ENCODE measurements at places on chromosomes 5 and 9.

- no peak for DNase-seq
Observed at GRCh38 chr5:97545886-97546535, 363.0 kb upstream of the RIOK2 start.

DNA sequence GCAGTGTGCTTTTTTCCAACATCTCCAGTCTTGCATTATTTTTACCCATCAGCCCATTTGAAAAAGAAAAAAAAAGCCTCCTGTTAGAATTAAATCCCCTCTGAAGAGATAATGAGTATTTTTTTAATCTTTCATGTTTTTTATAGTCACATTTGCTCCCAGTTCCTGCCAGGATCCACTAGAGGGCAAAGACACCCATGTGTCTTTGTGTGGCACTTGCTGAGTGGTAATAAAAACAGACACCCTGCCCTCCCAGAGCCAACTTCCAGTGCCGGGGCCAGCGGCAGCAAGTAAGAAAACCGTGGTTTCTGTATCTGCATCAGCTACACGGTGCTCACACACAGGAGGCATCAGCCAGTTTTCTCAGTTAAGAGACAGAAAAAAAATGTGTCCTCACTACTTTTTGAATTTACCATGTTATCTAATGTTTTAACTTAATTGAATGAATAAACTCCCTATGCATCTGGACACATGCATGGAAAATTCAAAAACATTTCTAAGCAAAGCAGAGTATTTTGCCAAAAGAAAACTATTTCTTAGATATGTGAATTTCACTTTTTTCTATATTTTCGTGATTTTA is 70.2 kb upstream of the PLEKHG4B start:
- no peak for DNase-seq

DNA sequence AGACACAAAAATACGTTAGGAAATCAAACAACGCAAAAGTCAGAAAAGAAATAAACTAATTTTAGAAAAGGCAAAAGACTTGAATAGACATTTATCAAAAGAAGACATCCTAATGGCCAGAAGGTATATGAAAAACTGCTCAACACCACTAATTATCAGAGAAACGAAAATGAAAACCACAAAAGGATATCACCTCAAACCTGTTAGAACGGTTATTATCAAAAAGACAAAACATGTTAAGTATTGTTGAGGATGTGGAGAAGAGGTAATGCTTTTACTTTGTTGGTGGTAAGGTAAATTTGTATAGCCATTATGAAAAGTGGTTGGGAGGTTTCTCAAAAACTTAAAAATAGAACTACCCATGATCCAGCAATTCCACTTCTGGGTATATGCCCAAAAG is 230.0 kb upstream of the RGMB start:
- DNase-seq: no peak

DNA sequence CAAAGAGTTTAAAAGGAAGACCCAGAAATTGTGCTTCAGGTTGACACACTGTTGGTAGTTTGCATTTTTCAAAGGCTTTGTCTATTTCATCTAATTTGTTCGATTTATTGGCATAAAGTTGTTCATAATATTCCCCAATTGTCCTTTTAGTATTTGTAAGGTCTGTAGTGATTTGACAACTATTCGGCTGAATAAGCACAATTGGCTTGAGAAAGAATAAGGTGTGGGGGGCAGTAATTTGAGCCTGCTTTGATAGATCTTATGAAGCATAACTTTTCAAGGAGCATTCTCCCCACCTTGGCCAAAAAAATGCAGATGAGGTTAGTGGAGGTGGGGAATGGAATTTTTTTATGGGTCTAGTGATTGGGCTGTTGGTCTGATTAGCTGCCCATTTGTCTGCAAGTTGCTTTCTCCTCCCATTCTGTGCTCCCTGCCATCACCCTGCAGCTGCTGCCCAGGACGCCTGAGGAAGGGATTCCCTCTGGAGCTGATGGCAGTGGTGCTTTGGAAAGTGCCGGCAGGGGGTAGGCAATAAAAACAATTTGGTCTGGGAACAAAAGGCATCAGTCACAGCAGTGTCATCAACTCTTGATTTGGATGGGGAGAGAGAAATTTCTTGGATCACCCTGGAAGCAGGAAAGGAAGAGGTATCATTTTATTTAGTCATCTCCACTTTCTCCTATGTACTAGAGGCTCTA is 26.6 kb downstream of the WNT8A start:
- DNase-seq: peak; percentile 25

DNA sequence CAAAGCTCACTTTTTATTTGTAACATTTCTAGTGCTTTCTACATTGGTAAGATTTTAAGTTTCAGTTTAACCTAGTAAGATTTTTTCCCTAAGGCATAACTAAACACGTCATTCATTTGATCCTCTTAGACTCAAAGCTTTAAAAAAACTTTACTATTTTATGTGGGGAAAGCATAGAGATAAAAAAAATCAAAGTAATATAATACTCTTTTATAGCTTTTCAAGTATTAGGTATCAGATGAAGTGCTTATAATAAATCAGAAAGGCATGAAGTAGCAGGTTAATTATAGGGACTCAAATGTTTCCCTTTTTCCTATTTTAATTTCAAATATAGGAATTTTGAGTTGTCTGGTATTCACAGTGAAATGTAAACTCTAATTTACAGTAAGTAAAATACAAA is 68.0 kb upstream of the POU5F2 start:
- DNase-seq: no peak

- DNase-seq: peak; percentile 39
Observed at GRCh38 chr5:81425569-81425968, 31.6 kb upstream of the ACOT12 start.

DNA sequence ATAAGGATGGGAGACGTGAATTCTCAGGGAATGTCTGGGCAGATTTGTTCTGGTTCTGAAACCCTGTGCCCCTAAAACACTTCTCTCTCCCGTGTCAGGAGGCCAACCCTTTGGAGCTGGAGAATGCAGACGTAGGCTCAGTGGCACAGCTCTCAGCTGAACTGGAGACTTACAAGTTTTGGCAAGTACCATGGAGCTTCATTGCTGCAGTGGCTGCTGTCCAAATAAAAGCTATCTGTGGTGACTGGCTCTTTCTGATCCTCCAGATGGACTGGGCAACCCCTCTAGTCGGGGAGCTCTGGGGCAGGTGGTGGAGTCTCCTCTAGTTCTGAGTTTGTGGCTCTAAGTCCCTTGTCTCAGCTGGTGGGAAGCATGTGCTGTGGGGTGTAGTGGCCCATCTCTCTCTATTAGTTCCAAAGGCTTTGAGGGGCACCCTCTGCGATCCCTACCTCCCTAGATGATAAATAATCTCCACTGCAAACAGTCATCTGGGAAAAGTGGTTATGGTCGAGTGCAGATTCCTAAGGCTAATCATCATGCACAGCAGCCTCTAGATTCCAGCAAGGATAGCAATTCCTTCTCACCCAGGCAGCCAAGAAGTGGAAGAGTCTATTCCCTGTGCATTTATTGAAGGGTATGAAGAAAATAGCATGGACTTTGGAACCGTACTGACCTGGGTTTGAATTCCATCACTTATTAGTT is 204.2 kb upstream of the KLF4 start:
- no peak for DNase-seq

- no peak for DNase-seq
Observed at GRCh38 chr9:134316449-134317160, 9.7 kb upstream of the RXRA start.

DNA sequence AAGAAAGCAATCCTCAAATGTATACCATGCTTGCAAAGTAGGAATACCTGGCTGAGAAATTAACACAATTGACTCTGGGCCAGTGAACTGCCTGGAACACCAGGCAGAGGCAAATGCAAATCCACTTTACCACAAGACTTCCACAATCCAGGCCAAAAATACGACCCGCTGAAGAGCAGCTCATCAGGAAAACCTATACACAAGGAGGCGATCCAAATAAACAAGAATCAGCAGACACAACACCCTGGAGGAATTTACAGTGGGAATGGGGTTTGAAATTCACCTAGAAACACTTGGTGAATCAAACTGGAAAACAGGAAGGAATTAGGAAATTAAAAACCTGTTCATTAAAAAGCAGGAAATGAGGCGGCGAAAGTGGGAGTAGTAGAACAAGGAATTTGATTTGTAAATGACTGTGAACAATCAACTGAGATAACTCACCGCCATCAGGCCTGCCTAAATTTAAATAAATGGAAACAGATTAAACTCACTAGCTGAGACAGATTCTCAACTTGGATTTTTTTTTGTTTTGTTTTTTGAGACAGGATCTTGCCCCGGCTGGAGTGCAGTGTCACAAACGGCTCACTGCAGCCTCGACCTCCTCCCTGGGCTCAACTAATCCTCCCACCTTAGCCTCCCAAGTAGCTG is 15.9 kb downstream of the CMBL start:
- no peak for DNase-seq

DNA sequence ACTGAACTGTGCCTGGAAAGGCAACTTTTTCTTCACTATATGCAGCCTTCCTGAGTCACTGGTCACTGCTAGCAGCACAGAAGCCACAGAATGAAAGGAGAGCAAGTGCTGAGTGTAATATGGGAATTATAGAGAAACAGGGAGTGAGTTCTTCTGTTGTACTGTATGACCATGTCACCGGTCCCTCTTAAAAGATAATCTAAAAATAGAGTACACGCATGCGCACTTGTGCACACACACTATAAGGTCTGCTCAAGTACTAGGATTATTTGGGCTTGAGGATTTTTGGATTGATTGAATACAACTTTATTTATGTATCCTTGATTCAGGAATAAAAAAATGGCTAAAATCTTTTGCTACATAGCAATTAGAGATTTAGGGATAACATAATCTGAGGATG is 571.9 kb downstream of the PDE4D start:
- no peak for DNase-seq

- no peak for DNase-seq
Observed at GRCh38 chr5:14245132-14245925, 102.2 kb downstream of the TRIO start.

Data from NCI-H1092 treated with DMSO at 0.1 percent for 48 hours (cell line).